ENCODE measurements at places on chromosomes 1 and 21.

GRCh38 chr1:7425229-7425628 is 345.9 kb upstream of the VAMP3 start:
- DNase-seq, result no peak

- DNase-seq, result no peak
These were observed 19.6 kb upstream of the TACSTD2 start for GRCh38 chr1:58596631-58597052.

DNA sequence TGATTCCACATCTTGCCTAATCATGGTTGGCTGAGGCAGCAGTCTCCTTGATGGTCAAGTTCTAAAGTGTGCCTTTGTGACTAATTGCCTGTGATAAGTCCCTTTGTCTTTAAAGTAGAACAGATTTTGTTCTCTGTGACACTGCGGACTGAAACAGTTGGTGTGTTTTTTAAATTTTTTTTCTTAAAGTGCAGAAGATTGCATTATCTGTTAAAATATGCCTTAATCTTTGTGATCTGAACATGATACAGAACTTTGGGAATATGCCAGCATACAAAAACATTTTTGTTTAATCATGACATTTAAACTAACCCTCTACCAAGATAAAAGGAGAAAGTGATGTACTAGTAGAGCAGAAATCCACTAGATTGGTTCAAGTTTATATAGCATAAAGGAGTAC is 1260.6 kb upstream of the ADGRL2 start:
- DNase-seq, result no peak

- DNase-seq, result no peak
These were observed 46.0 kb downstream of the RUNX1 start for GRCh38 chr21:35002879-35003722.
